ENCODE measurements at places on chromosomes 1 and 21.

DNA sequence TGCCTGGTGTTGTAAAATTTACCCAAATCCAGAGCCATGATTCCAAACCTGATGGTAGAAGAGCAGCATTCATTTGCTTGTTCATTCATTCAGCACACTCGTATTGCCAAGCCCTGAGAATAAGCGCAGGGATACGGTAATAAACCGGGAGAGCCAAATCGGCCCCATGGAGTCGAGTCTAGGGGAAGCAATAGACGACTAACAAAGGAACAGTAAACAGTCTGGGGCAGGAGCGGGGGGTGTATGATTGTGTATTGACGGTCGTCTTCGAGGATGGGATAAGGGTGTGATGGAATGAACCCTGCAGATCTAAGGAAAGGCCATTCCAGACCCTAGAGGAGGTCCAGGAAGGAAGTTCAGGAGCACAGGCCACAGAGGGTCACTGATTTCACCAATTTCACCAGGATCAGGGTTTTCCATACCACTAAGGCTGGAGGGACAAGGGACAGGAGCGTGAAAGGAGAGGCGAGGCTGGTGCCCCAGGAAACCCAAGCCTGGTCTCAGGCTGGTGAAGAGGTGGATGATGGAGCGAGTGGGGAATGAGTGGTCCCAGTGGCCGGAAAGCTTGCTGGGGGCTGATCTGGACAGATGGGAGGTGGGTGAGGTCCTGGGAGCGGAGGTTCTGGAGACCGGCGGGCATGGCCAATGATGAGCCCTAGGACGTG, 61.1 kb upstream of the PDE9A start:
- no peak for DNase-seq

GRCh38 chr1:228206582-228207351, 1.1 kb upstream of the OBSCN start:
- DNase-seq: no peak

- DNase-seq: no peak
Measured at GRCh38 chr21:36656138-36656537, 42.8 kb upstream of the SIM2 start.

DNA sequence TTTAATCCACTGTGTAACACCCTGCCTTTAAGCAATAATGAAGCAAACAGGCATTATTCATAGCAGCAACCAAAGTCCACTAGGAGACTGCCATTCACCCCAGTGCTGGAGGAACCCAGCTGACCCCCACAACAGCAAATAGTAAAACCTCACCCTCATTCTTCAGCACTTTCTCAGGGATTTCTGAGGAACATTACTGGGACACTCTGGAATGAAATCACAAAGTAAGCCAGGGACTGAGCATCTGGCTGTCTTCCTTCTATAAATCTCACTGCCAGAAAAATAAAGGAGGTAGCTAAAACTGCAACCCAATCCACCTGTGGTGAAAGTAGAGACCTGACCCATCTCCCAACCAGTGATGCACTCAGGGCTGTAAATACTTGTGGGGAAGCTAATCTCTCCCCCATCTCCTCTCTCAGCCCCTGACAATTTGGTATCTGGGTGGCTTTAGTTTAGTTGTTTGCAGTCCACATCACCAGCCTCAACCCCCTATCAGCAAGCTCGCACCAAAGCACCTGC, 47.1 kb downstream of the COL6A1 start:
- DNase-seq: peak; percentile 80

GRCh38 chr1:89670163-89670562, 37.2 kb downstream of the LRRC8C start:
- no peak for DNase-seq

DNA sequence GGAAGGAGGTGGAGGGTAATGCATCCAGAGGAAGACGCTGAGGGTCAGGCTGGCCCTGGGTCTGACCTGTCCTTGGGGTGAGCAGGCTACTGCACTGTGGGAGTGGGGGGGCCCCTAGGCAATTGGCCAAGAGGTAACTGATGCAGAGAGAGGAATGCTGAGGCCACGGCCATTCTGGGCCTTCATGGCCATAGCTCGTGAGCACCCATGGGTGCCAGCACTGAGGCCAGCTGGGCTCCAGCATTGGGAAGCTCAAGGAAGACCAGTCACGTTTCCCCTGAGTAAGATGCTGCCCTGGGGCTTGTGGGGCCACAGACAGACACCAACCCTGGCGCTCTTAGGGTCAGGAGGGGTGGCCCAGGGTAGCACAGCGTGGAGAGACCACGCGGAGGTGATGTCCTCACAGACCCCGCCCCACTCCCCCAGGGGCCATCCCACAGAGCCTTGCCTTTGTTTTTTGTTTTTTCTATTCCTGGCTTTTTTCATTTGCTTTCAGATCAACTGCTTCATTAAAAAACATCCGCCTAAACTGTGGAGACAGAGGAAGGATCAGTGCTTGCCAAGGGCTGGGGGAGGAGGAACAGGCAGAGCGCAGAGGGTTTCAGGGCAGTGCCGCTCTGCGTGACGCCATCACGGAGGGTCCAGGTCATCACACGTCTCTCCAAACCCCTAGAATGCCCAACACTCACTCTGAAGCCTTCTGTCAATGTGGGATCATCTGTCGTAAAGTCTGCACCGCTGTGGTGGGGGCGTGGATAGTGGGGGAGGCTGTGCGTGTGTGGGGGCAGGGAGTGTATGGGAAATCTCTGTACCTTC, 61.1 kb downstream of the SIK1 start:
- no peak for DNase-seq

GRCh38 chr1:116310180-116310579, 62.9 kb upstream of the ATP1A1 start:
- no peak for DNase-seq

- no peak for DNase-seq
Measured at GRCh38 chr1:226449823-226450222, 41.9 kb upstream of the PARP1 start.

DNA sequence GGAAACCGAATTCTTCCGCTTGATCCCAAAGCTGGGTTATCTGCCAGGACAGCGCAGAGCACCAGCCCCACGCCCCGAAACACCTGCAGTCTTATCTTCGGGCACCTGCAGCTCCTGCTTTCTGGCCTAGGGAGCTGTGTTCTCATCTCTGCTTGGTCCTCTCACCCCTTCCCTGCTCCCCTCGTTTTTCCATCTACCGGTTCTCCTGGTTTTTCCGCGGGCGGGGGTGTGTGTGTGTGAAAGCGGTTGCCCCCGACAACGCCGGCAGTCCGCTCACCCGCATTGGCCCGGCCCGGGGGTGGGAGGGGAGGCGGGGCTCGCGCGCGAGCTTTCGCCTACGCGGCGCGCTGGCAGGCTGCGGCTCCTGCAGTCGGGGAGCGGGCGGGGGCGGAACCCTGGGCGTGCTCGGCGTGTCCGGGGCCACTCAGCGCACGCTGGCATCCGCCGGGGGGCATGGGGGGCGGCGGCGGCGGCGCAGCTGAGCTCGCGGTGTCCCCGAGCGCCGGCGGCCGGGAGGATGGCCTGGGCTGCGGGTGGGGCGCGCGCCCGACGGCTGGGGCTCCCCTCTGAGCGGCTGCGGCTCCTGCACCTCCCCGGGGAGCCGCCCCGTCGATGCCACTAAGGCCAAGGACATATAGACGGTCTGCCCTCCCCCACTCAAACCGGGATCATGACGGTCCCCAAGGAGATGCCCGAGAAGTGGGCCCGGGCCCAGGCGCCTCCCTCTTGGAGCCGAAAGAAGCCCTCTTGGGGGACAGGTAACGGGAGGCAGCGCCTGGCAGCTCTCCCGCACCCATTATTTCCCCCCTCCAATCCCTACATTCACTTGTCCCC, 3.2 kb downstream of the ATP8B2 start:
- peak; percentile 42 for DNase-seq

DNA sequence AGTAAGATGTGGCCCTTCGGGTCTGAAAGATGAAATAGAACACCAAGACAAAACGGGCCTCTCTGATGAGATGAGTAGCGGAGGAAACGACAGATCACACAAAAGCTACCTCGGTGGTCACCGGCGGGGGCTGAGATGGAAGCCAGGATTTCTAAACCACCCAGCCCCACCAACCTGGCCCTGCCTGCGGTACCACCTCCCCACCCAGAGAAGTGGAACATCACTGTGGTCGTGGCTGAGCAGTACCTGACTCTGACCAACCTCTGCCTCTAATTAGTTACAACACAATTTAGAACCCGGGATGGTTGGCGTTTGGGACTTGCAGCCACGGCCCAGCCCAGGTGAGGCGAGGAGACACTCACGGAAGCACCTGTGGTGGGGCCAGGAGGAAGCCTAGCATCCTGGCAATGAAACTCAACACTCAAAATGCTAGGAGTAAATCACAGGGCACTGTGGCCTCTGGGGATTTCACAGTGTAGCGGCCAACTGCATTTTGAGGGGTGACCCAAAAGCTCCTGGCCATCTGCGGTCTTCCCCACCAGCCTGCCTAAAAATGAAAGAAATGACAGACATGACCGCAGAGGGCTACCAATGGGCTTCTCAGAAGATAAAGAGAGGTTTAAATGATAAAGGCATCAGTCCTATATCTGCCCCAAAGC, 73.4 kb downstream of the ITPKB start:
- no peak for DNase-seq

DNA sequence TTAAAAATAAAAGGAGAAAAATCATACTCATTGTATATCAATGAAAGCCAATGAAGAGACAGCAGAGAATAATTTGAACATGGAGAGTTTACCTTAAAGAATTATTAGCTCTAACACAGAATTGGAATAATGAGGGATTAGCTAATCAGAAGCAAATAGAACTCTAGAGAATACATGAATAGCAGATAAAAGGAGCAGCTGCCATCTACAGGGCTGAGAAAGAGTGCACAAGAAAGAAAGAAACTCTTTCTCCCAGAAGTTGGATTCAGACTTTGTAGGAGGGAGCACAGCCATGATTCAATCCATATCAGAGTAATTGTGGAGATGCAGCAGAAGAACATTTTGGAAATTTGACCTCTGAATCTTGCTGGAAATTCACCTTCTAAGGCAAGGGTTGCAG, 1171.2 kb downstream of the PLA2G4A start:
- no peak for DNase-seq

- no peak for DNase-seq
Measured at GRCh38 chr1:109763646-109764415, at the start of gene EPS8L3. TSS of gene EPS8L3 (minus strand) at chr1:109763923. CDS start at chr1:109761749, 2,174 bp downstream.

GRCh38 chr1:180927348-180927747, 14.7 kb downstream of the KIAA1614 start:
- DNase-seq: no peak

GRCh38 chr1:55735106-55735505, 519.9 kb upstream of the USP24 start:
- no peak for DNase-seq

DNA sequence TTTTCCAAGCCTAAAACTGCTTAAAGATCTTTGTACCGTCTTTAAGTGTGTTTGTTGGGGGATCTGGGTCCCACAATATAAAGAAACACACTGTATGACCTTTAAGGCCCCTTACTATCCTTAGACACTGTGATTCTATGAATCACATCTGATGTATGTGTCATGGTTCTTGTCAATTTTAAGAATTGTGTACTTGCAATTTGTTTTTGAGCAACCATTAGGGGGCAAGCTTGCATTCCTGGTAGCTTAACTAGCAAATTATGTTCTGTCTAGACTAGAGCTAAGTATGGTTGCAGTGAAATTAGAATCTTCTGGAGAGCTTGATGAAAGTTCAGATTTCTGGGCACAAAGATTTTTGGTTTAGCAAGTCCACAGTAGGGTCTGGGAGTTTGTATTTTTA, 219.5 kb downstream of the TPR start:
- DNase-seq: peak; percentile 38

DNA sequence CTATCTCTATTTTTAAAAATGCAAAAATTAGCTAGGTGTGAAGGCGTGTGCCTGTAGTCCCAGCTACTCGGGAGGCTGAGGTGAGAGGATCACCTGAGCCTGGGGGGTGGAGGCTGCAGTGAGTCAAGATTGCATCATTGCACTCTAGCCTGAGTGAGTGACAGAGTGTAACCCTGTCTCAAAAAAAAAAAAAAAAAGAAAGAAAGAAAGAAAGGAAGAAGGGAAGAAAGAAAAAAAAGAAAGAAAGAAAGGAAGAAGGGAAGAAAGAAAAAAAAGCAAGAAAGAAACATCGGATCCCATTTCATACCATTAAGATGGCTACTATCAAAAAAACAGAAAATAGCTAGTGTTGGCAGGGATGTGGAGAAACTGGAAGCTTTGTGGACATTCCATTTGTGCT, 136.8 kb upstream of the WNT4 start:
- no peak for DNase-seq

GRCh38 chr1:207565546-207566468, 69.8 kb downstream of the CR1 start:
- no peak for DNase-seq

- DNase-seq: no peak
Measured at GRCh38 chr21:44592446-44593311, at the start of gene KRTAP10-6. TSS of gene KRTAP10-6 (minus strand) at chr21:44592505. CDS start at chr21:44592484, 21 bp downstream.
